ENCODE measurements at places on chromosomes 2 and 18.

GRCh38 chr2:99878581-99879350 lies 263.6 kb downstream of the AFF3 start:
- no peak for DNase-seq

GRCh38 chr2:170930131-170930990 lies 1.3 kb downstream of the GORASP2 start:
- peak; percentile 44 for DNase-seq

DNA sequence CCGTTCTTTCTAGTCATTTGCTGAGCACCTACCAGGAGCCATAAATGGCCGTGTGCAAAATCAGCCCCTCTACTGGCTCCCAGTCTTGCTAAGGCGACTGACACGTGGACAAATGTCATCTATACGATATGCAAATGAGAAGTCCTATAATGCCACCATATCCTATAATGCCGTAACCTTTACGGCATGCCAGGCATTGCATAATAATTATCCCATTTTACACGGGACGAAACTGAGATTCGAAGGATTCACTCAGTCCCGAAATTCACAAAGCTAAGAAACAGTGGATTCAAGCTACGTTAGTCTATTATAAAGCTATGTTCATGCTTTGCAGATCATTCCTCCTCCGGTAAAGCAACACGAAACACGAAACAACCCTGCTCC lies 34.1 kb upstream of the RNF149 start:
- no peak for DNase-seq

GRCh38 chr2:47309952-47310800 lies 92.8 kb upstream of the MSH2 start:
- no peak for DNase-seq

- DNase-seq = peak; percentile 38
These were observed 2.6 kb upstream of the FZD5 start for GRCh38 chr2:207772081-207772843.

- no peak for DNase-seq
These were observed 99.8 kb upstream of the YPEL5 start for GRCh38 chr2:30046979-30047378.

DNA sequence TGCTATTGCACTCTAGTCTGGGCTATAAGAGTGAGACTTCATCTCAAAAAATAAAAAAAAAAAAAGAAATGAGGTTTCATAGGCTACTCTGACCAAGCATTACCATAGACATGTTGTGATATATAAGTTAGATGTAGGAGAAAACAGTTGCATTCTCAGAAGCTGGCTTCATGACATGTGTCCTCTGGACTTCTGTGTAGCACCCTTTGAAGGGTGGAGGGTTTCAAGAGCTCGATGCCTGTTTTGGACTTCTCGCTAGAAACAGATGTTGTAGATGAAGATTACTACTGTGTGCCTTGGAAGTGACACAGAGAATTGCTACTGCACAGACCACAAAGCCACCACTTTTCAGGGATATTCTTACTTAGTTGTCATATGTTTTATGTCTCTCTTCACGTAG lies 91.0 kb downstream of the TMEM247 start:
- DNase-seq = no peak

DNA sequence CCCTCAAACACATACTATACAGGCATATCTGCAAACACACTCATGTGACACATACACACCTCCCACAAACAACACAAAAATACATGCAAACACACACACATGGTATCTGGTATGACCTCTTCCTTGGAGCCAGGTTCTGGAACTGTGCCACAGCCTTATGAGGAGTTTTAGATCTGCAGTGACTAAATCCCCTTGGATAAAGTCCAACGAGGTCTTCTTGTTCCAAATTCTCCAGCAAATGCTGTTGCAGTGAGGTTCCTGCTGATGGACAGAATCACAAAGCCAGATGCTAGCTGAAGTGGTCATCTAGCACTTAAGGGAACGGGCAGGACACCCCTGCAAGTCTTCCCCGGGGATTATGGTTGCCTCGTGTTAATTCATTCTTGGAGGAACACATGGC lies 54.5 kb upstream of the DAPL1 start:
- DNase-seq = no peak

DNA sequence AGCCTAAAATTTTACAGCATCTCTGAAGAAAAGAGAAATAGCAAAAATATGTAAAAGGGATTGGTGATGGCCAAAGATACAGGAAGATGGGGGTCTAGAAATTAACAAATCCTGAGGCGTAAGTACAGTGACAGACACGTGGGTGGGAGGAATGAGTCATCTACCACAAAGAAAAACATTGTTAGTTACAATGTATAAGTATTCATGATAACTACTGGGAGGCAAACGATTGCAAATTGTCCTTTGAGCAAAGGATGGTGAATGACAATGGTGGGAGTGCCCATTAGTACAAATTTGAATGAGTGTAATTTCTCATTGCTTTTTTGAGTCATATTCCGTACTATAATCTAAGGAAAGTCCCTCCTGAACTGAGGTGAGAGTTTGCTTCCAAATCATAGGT lies 809.0 kb upstream of the FAM98A start:
- DNase-seq = no peak

DNA sequence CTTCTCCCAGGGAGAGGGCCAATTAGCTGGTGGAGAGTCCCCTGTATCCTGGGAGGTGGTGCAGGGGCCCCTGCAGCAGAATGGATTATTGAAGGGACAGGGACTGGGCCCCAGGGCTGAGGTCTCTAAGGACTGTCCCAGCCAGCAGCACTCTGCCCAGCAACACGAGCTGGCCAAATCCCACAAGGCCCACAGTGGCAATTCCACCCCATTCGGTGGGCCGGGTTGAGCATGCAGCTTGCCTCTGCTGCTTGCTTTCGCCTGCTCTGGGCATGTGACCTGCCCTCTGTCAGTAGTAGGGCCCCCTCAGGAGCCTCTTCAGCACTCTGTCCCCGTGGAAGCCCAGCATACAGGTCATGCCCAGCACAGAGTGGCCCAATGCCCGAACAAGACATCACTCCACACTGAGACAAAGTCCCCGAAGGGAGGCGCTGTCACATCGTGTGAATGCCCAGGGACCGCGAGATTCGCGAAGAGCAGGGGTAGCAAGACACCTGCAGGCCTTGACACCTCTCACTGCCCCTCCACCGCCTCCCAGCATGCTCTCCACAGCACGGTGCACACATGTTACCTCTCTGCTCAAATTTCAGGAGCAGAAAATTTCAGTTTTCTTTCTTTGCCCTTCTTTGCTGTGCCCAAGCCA lies 65.4 kb downstream of the CRACDL start:
- no peak for DNase-seq

DNA sequence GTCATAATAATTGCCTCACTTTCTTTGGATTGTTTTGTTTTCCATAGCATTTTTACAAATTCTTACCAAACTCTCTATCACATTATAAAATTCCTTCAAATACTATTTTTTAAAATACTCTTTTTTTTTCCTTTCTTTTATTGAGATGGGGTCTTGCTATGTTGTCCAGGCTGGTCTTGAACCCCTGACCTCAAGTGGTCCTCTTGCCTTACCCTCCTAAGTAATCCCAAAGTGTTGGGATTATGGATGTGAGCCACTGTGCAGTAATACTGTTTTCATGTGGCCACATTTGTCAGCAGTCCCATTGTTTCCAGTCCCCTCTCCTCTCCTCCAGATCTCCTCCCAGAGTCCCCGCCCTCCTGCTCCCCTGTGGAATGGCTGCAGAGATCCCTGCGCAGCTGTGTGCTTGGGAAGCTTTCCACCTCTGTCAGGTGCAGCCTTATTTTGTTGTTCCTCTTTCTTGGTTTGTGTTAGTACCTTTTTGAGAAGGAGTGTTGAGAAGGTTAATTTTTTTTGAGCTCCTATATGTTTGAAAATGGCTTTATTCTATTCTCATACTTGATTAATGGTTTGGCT lies 227.3 kb downstream of the LOXHD1 start:
- no peak for DNase-seq

- no peak for DNase-seq
These were observed 189.9 kb upstream of the TANK start for GRCh38 chr2:160970052-160970965.

DNA sequence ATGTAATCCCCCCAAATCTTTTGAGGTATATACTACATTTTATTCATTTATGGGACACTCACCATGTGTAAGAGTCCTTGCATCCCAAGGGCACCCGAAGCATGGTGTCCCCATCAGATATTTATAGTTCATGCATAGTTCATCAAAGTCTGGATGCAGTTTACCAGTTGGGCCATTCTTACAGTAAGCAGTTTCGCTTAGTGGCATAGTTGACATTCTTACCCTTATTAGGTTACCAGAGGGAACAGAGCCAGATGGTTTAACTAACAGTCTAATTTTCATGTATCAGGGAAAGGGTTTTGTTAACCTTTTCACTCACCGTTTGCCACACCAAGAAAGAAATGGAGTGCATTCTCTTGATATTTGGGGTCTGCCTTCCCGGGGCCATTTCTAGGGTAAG lies 7.1 kb downstream of the ZNF407 start:
- DNase-seq = no peak

DNA sequence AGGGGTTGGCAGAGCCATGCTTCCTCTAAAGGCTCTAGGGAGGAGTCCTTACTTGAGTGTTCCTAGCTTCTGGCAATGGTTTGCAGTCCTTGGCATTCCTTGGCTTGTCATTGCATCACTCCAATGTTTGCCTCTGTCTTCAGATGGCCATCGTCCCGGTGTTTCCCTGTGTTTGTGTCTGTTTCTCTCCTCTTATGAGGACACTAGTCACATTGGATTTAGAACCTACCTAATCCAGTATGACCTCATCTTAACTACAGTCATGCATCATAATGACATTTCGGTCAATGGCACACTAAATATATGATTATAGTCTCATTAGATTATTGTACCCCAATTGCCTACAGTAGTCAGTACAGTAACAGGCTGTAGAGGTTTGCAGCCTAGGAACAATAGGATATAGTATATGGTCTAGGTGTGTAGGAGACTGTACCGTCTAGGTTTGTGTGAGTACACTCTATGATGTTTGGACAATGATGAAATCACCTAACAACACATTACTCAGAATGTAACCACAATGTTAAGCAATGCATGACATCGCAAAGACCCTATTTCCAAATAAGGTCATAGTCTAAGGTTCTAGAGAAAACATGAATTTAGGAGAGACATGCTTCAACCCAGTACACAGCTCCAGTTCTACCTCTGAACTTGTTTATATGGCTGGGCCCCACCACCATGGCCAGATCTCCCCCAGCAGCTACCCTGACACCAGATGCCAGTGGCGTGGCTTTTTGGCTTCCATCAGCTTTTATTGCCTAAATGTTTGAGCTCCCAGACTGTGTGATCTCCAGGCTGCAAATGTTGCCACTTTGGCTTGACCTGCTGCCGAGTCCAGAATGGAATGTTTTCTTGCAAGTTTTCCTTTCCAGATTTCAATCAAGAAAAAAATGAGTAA lies 22.1 kb downstream of the SRD5A2 start:
- DNase-seq = no peak

- DNase-seq = no peak
These were observed 323.4 kb upstream of the UBE2E3 start for GRCh38 chr2:180657054-180657453.

- no peak for DNase-seq
These were observed 61.9 kb downstream of the PPP1R1C start for GRCh38 chr2:182047544-182047943.

DNA sequence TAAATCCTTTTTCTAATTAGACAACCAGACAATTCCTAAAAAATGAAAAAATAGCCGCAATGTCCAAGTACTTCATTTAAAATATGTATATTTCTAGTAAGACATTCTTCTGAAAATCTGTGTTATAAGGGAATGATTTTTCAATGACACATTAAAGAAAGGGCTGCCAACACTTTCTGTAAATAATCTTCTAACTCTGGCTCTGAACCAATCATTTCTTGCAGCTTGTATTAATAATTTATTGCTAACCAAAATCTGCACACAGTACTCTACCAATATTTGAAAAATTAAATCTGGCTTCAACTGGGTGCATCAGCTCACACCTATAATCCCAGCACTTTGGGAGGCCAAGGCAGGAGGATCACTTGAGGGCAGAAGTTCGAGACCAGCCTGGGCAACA lies 8.3 kb downstream of the NFU1 start:
- no peak for DNase-seq

DNA sequence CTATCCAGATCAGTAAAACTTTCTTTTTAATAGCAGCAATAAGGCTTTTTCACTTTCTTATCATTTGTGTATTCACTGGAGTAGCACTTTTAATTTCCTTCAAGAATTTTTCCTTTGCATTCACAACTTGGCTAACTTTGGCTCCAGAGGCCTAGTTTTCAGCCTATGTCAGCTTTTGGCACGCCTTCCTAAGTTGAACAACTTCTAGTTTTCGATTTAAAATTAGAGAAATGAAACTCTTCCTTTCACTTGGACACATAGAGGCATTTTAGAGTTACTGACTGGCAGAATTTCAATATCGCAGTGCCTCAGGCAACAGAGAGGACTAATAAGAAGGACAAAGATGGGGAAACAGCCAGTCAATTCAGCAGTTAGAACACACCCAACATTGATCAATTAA lies 577.4 kb downstream of the DSC3 start:
- DNase-seq = no peak

- no peak for DNase-seq
These were observed 71.3 kb downstream of the LRPPRC start for GRCh38 chr2:43924463-43924862.

GRCh38 chr2:169716938-169717690 lies 16.5 kb upstream of the KLHL23 start:
- no peak for DNase-seq

DNA sequence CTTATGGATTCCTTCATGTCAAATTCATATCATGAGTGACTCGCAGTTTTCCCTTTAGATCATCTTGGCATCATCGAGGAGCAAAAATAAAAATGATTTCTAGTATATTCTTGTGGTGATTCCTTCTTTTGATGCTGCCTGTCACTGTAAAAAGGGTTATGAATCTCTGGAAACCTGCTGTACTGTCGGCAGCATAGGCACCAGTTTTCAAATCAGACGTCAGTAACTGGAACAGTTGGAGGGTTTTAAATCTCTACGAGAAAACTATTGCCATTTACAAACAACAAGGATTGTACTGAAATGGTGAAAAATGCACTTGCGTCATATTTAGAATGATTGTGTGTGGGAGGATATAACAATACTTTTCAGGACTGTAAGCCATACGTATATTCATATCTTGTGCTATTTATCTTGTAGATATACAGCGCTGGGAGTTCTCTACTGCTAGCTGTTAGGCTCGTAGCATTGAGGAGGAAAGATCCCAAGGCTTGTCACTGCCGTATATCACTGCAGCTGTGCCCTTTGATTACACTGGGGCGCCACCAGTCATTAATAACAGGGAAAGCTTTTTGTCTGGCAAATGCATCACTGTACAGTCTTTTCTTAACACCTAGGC lies 320.7 kb downstream of the MTX2 start:
- no peak for DNase-seq

DNA sequence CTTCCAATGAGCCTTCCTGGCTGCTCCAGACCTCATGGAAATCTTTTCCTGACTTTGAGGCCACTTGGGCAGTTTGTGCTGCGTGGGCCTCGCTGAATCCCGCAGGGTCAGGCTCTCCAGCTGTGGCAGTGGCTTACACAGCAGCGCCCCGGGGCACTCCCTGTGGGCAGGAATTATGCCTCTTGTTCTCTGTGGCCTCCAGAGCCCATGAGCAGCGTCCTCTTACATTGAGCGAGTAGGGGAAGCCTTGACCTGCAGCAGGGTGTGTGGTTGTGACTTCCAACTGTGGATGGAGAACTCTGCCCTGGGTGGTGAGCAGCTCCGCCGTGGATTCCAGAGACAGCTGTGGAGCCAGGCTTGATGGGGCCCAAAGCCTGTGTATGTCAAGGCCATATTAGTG lies 180.8 kb downstream of the GLI2 start:
- no peak for DNase-seq

GRCh38 chr2:59575191-59575590 lies 978.3 kb downstream of the BCL11A start:
- no peak for DNase-seq
